ENCODE measurements at places on chromosomes 16 and 17. TPM values are rescaled to one million over a fixed set of nuclear protein-coding genes. Genes with fewer than 3 reads are reported as not detected.
A peak's percentile ranks its signal among the peaks of the same experiment; 100 is the strongest.

GRCh38 chr17:17387498-17388362 is 84.6 kb downstream of the NT5M start:
- DNase-seq = peak; percentile 93

PKMYT1 gene
- 120 TPM for total RNA-seq

PIGQ gene
- 65.5 TPM for total RNA-seq

DNA sequence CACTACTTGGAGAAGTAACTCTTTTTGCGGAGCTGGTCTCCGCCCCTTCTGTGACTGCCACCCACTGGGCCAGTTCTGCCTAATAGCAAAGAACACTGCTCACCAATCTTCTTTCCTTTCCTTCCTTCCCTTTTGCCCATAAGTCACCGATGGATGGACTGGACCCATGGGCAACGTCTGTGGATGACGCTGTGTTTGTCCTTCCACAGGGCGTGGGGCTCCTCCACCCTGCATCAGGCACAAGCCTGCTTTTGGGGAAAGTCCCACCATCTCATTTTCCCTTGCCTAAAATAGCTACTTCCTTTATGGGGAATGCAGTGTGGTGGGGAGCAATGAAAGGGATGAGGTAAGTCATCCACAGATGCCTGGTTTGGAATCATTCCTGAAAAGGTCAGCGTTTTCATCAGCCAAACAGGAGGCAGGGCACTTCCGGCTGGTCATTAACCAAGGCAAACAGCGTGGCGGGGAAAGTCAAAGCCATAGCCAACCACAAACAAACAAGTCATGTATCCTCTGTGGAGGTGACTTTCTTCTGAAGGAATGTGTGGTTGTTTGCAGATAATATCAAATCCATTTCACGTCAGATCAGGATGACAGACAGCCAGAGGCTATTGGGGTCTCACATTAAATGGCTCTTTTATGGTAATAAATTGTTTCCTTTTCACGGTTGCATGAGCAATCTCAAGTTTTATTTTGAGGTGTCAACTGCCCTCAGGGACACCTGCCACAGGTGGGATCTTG is 30.7 kb upstream of the MED9 start:
- DNase-seq = no peak

DNA sequence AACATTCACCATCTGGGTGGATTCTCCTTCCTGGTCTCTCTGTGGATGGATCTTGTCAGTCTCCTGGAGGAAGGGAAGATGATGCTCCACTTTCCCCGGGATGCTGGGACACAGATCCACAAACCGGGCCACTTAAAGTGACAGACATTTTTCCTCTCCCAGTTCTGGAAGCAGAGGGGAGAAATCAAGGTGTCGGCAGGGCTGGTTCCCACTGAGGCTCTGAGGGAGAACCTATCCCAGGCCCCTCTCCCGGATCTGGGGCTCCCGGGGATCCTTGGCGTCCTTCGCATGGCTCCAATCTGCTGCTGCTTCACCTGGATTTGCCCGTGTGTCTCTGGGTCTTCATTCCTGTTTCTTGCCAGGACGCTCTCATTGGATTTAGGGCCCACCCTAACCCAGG is 263.1 kb upstream of the TNRC6C start:
- DNase-seq = peak; percentile 28

TERB1 gene
- total RNA-seq = not detected

- no peak for DNase-seq
Observed at GRCh38 chr17:4433515-4434031, at the start of gene SPNS3. TSS of gene SPNS3 (plus strand) at chr17:4433940. CDS start at chr17:4433968, 28 bp downstream.

GRCh38 chr16:14110728-14111251 is 39.7 kb downstream of the MRTFB start:
- DNase-seq = no peak

DNA sequence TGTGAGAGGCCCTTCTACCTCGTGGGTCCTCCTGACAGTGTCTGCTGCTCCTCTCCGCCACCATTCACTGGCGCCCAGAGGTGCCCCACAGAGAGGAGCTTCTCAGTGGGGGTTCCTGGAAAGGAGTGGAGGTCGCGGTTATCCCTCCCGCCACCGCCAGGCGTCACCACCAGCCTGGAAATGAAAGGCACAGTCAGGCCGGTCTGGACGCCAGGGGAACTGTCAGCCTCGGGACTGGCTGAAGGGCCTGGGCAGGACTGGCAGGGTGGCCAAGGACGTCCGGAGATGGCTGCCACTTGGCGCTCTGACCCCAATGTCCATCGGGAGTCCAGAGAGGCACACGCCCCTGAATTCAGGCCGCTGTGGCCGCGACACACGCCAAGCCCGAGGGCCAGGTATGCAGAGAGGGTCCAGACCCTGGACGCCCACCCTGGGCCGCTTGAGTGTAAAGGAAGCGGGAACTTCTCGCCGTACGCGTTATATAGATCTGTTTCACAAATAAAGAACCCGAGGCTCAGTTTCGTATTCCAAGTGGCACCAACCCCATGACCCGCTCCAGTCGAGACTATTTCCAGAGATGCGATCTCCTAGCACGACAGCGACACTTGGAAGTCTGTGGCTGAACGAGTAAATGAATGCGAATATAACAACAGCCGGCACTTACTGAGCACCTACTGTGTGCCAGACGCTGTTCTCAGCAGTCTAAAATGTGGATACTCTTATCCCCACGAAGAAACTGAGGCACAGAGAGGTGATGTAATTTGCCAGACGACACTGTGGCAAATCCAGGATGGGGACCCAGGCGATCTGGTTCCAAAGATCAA is 7.6 kb upstream of the NXPH3 start:
- peak; percentile 94 for DNase-seq

SCNN1B gene
- total RNA-seq = 0.35 TPM

- DNase-seq = no peak
Observed at GRCh38 chr16:85269165-85269564, 156.9 kb upstream of the CIBAR2 start.

GRCh38 chr16:83054283-83054682 is 427.5 kb downstream of the CDH13 start:
- DNase-seq = no peak

DNA sequence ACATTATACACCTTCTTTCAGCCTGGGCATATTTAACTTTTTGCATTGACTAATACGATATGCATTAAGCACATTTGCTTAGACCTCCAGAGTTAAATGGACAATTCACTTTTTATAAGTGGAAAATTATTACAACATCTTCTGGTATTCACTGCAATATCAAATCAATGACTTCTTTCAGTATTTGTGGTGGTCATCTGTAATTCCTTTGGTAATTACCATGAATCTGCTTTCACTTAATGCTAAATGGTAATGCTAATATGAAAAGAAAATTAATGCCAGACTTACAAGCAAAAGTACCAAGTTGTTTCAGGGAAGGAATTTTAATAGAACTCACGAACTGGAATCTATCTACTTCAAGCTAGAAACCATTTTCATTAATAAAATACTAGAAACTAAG is 6.4 kb downstream of the GPATCH8 start:
- no peak for DNase-seq

GRCh38 chr17:44376124-44376523 is 12.5 kb upstream of the FAM171A2 start:
- peak; percentile 89 for DNase-seq

DNA sequence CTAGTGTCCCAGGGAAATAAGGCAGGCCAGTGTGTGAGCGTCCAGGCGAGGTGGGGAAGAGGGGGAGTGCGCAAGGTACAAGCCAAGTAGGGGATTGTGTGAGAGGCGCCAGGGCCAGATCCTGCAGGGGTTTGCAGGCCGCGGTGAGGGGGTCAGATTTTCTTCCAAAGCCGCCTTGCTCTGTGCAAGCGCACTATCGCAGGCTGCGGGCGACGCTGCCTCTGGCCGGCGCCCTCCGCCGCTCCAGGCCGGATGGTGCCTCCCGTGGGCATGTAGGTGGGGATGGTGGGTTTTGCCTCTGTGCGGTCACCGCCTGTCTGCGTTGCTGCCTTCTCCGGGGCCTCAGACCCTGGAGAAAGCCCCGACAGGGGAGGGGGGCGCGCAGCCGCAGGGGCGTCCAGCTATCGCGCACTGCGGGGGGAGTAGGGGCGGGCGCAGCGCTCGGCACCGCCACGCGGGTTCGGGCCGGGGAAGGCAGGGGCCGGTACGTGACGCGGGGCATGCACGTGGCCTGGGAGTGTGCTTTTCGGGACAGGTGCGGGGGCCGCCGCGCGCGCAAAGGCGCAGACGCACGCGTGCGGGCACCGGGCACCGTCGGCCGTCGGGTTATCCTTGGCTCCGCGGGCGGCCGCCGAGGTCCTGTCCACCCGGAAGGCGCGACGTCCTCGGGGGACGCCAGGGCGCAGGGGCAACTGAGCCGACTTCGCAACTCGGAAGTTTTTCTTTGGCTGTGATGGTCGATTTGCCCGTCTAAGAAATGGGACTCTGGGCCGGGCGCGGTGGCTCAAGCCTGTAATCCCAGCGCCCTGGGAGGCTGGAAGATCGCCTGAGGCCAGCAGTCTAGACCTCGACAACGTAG is 1.1 kb upstream of the HAPSTR1 start:
- DNase-seq = peak; percentile 66

GRCh38 chr16:73846356-73846755 is 450.3 kb upstream of the PSMD7 start:
- DNase-seq = peak; percentile 52

HOXB8 gene
- not detected for total RNA-seq

KRT27 gene
- total RNA-seq = not detected

DNA sequence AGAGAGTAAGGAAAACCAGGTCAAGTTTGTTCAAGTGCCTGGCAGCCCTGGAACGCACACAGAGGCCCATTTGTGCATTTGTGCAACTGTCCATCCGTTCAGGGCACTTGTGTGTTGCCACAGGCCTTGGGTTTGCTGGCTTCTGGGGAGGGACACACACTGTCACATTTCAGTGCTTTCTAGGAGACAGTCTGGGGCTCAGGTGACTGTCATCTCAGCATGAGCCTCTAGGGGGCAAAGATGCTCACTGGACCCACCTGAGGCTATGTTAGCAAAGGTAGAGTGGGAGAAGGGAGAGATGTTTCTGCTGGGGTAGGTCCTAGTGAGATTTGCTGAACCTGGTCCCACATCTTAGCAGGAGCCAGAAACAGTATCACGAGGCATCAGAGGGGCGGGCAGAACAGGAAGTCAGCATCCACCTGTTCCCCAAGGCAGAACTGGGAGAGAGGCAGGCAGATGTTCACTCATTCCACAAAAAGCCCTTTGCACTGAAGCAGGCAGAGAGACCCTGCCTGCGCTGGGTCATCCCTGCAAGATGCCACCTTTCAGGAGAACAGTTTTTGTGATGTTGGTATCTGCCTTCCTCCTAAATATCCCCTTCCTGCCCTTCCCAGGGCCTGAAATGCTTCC is 48.5 kb downstream of the RAI1 start:
- peak; percentile 81 for DNase-seq

SMTNL2 gene
- 1.6 TPM for total RNA-seq

GRCh38 chr17:59287452-59287851 is 44.0 kb upstream of the YPEL2 start:
- no peak for DNase-seq

- peak; percentile 92 for DNase-seq
Observed at GRCh38 chr17:82205720-82206508, 6.7 kb downstream of the CCDC57 start.

B4GALNT2 gene
- not detected for total RNA-seq

- no peak for DNase-seq
Observed at GRCh38 chr17:53655591-53655990, 167.1 kb upstream of the KIF2B start.

TMEM238L gene
- total RNA-seq = not detected

- DNase-seq = peak; percentile 21
Observed at GRCh38 chr17:8867361-8867981, at the start of gene PIK3R6. TSS of gene PIK3R6 (minus strand) at chr17:8867674. CDS start at chr17:8849794, 17,880 bp downstream.

DNA sequence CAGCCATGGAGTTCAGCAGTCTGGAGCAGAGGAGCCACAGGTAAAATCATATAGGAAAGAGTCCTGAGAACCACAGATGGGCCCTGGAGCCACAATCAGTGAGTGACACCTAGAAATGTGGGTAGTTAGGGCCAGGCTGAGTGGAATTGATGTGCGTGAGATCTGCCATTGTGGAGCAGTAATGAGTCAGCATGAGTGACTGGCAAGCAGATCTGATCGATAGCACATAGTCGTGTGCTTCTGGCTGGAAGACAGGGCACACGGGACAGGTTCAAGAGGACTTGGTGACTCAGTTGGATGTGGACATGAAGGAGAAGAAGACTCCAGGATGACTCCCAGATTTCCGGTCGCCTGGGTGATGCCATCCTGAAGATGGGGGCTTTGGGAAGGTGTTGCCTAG is 12.3 kb downstream of the ADORA2B start:
- no peak for DNase-seq

DNA sequence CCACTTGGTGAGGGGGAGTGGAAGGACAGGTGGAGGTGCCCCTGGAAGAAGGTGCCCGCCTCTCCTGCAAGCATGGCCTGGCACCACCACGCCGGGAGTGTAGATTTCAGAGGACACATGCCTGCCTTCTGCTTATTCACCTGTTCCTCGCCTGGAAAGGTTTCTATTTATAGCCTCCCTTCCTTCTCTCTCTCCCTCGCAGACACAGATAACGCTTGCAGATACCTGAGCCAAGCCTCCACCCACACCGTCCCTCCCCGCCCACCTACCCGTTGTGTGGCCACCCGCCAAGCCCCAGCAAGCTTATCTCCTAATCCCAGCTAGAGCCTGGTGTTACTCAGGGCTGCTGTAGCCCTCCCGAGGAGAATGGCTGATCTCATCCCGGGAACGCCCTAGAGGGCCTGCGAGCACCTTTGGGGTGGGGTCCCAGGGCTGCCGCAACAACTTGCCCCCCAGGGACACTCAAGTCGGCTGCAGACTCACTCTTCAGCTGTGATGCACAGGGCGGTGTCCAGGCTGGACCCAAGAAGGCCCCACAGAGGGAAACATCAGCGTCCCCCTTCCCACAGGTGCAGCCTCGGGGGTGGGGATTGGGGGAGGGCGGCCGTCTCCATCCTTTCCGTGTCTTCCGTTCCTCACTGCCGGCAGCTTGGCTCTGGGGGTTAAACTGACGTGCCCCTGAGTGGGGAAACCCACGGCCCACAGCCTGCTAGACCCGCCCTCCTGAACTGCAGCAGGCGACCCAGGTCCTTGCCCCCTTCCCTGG is 1.9 kb upstream of the SNAI3 start:
- DNase-seq = no peak

DNA sequence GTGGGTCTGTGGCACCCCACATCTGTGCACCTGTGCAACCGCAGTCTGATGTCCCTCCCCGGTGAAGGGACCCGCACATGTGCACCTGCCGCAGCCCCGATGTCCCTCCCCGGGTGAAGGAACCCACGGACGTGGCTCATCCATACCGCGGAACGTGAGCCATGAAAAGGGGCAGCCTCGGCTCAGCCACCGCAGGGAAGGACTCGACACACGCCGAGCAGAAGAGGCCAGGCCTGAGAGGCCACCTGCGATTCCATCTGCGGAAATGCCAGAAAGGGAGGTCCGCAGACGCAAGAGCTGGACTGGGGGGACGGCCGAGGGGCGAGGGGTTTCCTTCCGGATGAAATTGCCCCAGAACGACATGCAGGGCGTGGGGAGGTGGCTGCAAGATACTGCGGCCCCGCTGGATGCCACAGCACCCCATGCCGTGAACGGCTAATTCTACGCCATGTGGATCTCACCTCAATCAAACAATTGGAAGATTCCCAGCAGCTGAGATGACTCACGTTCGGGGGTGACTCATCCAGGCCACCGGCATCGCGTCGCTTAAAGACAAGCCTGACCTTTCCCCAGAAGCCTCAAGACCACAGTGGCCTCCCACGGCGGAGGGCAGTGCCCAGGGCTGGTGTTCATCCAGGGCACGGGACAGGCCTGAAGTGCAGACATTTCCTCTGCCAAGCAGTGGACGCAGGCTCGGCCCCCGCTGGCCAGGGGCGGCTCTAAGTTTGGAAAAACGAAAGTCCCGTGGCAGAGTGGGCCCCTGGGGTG is 21.0 kb downstream of the SOX8 start:
- DNase-seq = peak; percentile 46
